Right ventricle myocardium inferior (tissue), 1 donor: ENCODE measurements at places on chromosomes 6 and 20. TPM values are rescaled to one million over a fixed set of nuclear protein-coding genes. Genes with fewer than 3 reads are reported as not detected.

CFB gene
- total RNA-seq: 8.8 TPM

LY6G6F gene
- not detected for total RNA-seq

ZBTB22 gene
- 10.8 TPM for total RNA-seq

DEFB116 gene
- not detected for total RNA-seq

OR2B6 gene
- total RNA-seq: not detected

CCN6 gene
- total RNA-seq: not detected

TRMT11 gene
- total RNA-seq: 8.0 TPM

SLC17A2 gene
- total RNA-seq: not detected

DNA sequence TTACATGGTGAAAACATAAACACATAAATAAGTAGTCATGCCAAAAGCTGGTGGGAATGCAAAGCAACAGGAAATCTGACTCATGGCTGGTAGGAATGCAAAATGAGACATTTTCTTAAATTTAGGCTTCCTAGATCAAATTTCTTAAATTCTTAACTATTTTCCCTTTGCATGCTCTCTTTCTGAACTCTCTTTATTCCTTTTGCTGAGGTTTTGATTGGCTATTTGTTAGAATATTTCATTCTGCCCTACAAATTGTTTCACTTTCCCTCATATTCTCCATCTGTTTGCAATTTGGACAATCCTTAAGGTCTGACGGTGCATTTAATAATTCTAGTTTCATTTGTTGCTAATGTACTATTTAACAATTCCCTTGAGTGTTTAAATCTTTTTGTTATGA, 437.5 kb upstream of the RGS17 start:
- DNase-seq: no peak

GRCh38 chr6:56954403-56955170, at the start of gene BEND6:
Gene BEND6, plus strand, starts transcription at chr6:56955107. Its CDS starts 26,704 bp downstream, at chr6:56981811.
- DNase-seq: peak; percentile 76

- no peak for DNase-seq
Measured at GRCh38 chr6:87742106-87742505, 40.1 kb upstream of the AKIRIN2 start.

DNA sequence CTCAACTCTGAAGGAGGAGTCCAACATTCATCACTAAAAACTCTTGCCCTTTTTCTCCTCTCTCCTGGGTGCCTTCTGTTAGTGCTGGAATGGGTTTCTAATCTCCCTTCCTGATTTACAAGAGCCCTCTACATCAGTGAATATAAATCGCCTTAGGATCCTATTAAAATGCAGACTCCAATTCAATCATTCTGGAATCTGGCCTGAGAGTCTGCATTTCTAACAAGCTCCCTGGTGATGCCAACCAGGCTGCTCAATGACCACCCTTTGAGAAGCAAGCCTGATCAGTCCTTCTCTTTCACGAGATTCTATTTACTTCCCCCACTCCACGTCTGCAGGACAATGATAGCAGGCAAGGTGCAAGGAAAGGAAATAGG, 72.8 kb upstream of the E2F3 start:
- no peak for DNase-seq

- no peak for DNase-seq
Measured at GRCh38 chr6:83615025-83615999, 93.6 kb downstream of the SNAP91 start.

GRCh38 chr6:40692337-40692736, 105.2 kb upstream of the LRFN2 start:
- no peak for DNase-seq

DNA sequence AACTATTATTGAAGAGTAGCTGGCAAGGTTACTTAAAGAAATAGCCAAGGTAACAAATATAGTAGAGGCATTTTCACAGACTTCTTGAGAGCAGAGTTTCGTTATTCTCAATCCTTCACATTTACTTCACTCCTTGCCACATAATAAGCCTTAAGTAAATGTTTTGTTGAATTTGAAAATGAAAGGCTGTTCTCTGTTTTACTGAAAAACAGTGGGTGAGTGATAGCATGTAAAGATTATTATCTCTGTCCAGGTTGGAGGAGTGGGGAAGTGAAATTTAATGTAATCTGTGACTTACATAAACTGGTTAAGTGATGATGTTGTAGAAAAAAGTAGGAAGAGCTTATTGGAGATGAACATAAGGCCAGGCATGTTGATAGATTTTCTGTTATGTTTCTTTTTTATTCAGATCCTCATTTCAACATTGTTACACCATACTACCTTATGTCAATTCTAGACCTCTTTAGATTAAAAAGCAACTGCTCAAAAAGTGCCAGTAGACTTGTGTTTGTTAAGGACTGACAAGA, 55.0 kb downstream of the QKI start:
- no peak for DNase-seq

DNA sequence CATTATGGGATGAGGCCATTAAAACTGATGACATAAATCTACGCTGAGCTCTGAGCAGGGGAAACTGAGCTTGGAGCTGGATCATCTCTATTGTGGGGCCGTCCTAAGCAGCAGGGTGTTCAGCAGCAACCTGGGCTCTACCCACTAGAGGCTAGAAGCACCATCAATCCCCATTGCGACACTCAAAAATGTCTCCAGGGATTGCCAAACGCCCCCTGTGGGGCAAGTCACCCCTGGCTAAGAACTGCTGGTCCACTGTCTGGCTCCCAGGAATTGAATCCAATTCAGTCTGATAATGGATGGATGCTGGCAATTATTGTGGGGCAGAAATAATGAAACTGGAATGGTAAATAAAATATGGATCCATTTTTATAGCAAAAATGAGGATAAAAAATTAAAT, 38.2 kb downstream of the PMEPA1 start:
- DNase-seq: no peak

GRCh38 chr6:157892363-157892877, 69.4 kb downstream of the SNX9 start:
- DNase-seq: no peak

DNA sequence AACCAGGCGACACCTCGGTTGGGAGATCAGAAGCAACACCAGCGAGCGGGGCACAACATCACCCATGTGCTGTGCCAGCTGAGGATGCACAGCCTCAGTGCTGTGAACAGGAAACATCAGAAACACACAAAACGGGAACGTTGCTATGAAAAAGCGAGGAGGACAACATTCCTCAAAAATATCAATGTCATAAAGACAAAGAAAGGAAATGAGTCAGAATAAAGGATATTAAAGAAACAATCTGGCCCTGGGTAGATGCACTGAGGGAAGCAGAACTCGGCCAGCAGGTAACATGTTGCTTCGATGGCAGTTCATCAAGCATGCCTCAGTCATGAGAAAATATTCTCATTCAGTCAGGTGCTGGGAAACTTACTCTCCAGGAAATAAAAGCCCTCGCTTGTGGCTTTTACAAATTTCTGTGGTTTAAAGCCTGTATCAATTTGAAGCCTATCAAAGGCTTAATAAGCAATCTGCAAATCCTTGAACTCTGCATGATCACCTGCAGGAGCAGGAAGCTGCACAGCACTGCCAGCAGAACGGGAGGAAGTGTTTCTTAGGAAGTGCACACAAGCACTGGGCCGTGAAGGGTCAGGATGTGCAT, 77.5 kb downstream of the GINS1 start:
- peak; percentile 7 for DNase-seq

DNA sequence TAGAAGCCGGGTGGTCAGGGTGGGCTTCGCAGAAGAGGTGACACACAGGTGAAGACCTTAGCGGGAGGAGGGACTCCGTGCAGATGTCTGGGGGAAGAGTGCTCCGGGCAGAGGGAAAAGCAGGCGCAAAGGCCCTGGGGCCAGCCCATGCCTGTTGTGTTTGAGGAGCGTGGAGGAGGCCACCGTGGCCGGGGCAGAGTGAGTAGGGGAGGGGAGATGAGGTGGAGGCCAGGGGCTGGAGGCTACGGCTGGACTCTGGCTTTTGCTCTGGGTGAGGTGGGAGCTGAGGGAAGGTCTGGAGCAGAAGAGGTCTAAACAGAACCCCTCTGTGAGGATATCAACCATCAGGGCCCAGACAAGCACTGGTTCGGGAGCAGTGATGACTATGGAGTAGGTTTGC, 244.0 kb downstream of the PREX1 start:
- DNase-seq: no peak

DNA sequence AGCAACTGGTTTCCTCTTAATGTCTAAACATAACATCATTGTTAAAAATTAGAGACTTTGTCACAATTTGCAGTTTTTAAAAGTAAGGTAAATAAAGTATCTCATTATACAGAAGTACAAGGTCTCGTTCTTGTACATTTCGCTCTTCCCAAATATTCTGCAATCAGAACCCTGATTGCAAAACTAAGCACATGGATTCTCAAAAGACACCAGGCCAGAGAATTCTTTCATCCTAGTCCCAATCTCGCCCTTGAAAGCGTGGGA, 355 bp upstream of the AKAP7 start:
- DNase-seq: no peak

GRCh38 chr6:153994004-153994403, 45.0 kb upstream of the OPRM1 start:
- DNase-seq: no peak

DNA sequence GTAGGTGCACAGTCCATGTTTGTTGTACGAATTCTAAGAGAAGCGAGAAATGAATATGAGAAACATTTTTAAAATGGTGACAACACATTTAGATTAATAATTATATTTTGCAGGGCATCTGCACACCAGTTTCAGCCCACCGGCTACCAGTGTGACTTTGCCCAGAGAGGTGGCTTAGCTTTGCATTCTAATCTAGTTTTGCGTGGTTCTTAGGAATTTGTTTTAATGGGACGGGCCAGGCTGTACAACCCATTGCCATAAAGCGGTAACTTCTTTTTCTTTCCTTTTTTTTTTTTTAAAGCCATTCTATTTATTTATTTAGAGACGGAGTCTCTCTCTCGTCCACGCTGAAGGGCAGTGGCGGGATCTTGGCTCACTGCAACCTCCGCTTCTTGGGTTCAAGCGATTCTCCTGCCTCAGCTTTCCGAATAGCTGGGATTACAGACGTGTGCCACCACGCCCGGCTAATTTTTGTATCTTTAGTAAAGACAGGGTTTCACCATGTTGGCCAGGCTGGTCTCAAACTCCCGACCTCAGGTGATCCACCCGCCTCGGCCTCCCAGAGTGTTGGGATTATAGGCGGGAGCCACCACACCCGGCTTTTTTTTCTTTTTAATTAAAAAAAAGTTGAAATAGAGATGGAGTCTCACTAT, 829 bp downstream of the MANBAL start:
- no peak for DNase-seq

GRCh38 chr20:20824924-20825584, 112.6 kb upstream of the RALGAPA2 start:
- DNase-seq: peak; percentile 85

- DNase-seq: no peak
Measured at GRCh38 chr6:108733706-108734265, 114.4 kb upstream of the ARMC2 start.

DNA sequence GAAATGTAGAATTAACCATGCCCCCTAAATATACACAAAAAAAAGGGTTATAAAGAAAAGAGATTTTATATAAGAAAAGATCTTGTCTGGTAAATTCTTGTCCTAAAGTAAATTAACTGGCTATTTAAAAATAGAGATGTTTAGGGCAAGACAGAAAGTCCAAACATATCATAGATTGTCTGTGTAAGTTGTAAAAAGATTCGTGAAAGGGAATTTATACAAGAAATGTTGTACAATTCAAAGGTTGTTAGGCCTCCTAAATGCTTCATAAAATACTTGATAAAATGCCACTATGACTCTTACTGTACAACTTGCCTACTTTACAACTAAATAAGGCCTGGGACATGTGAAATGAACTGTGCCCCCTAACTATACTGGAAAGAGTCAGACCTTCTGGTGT, 21.9 kb upstream of the AGPAT4 start:
- no peak for DNase-seq

DNA sequence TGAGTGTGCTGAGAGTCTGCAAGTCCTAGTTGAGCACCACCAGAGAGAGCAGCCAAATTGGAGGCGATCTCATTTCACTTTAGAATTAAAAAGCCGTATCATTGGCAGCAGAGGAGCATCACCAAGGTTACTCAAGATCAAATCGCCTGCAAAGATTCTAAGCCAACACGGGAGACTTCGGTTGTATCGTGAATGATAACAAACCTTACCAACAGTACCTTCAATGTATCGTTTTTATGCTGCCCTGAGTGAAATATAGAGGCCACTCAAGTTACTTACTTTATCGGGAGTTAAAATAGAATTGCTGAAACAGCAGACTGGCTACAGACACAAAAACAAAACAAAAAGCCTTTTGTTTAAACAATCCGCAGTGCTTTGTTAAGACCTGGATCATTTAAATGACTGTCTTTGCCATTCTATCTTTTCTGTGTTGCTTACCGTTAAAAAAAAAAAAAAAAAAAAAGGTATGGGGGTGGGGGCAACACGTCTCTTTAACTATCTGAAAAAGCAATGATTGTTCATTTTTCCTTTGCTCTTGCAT, 14.2 kb downstream of the NHSL1 start:
- no peak for DNase-seq

DNA sequence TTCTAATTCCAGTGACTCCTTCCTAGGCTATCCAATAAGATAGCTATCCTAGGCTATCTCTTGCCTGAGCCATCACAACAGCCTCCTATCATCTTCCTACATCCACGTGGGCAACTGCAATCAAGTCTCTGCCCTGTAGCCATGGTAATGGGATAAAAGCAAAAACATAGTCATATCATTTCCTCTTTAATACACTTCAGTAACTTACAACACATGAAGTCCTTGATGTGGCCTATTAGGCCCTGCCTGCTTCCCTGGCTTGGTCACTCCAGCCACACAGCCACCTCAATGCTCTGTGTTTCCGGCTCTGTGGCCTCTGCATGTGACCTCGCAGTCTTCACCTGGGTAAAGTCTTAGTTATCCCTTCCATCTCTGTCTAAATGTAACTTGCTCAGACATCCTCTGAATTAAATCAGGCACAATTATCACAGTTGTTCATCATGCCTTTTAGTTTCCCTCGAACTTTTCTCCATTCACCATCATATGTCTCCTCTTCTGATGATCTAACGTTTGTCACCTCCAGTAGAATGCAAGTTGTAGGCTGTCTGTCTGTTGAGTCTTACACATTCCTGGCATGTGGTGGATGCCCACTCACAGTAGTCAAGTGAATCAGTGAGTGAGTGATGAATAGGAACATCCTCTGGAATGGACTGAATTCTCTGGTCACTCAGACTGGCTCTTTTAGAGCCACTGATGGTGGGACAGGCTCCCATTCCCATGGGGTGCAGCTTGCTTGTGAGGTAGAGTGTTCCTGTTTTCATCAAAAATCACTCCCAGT, 229.4 kb downstream of the TBC1D7 start:
- DNase-seq: no peak

DNA sequence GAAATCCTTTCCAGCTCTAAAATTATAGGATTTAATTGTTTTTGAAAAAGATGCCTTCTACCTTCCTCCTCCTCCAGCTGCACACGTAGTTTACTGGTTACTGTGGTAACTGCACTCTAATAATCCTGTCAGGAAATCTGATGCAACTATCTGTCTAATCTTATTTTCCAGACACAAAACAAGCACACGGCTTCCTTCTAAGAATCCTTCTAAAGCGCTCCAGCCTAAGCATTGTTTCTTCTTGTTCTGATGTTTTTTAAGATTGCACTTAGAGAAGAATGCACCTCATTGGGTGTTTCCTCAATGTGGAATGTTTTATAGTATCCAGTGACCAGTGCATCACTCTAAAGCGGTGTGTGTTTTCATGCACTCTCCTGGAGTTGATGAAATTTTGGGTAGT, 63.6 kb downstream of the CARMIL1 start:
- no peak for DNase-seq
